ENCODE measurements at places on chromosomes 4 and X. TPM values are rescaled to one million over a fixed set of nuclear protein-coding genes. Genes with fewer than 3 reads are reported as not detected.

Gene CYLC1
- 1.2 TPM for total RNA-seq

Gene CXCL11
- not detected for total RNA-seq

Gene RASL11B
- total RNA-seq, result 27.1 TPM

Gene HSPA4L
- total RNA-seq, result 8.8 TPM
